ENCODE measurements at places on chromosomes 7 and 10.

DNA sequence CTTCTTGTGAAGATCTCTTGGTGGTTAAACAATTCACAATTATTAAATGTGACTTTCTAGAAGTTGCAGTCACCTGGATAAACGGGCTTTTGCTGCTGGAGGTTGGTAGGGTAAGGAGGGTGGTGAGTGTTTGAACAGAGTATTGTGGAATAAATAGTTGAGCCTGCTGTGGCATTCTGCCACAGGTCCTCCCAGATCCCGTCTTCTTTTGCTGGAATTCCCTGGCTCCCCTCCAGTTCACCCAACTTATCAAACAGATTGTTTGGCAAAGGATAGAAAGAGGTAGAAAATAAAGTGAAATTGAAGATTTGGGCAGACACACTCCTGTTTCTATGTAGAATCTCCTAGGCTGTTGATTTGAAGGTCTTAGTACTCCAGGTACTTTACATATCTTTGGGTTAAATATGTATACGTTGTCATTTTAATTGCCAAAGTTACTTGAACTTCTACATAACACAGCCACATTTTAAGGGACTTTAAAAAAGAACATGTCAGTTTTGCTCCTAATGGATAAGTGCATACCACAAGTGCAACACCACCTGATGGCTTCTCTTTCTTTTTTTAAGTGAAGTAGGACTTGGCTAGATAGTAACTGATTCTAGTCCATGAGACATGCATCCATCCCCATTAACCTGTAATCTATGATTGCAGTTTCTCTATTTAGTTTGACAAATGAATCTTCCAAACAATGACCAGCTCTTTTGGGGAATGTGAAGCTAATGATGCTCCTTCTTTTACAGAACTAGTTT is 83.0 kb downstream of the ARL4A start:
- no peak for DNase-seq

DNA sequence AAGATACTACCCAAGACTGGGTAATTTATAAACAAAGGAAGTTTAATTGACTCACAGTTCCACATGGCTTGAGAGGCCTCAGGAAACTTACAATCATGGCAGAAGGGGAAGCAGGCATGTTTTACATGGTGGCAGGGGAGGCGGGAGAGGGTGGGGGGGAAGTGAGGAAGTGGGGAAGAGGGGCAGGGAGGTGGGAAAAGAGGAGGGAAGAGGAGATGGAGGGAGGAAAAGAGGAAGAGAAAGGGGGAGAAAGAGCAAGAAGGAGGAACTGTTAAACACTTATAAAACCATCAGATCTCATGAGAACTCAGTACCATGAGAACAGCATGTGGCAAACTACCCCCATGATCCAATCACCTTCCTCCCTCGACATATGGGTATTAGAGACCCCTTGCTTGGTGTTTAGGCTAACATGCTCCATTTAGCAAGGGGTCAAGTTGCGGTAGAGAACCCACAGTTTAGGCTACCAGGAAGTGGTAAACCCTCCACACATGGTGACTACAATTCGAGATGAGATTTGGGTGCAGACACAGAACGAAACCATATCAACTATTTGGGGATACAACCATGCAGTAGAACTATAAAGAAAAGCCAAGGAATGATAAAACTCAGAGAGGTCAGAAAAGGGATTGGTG is 3.5 kb upstream of the LMBR1 start:
- DNase-seq = no peak

GRCh38 chr10:79208251-79208983 is 138.9 kb upstream of the PPIF start:
- DNase-seq = no peak

- no peak for DNase-seq
These were observed 38.0 kb downstream of the USP6NL start for GRCh38 chr10:11573497-11573896.

DNA sequence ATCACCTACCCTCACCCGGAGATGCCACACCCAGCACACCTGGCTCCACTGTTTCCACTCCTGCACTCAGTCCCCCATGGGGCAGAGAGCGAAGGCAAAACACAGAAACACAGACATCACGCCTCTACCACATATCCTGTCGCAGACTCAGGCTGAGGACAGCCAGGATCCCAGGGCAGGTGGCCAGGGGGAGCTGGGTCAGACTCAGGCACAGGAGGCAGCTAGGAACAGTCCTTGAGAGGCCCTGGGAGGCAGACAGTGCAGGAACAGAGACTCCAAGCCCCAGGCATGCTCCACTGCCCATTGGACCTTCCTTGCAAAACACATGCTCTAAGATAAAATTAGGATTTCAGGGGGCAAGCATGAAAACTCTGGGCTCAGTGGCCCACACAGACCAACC is 154.4 kb upstream of the C7orf33 start:
- DNase-seq = no peak

DNA sequence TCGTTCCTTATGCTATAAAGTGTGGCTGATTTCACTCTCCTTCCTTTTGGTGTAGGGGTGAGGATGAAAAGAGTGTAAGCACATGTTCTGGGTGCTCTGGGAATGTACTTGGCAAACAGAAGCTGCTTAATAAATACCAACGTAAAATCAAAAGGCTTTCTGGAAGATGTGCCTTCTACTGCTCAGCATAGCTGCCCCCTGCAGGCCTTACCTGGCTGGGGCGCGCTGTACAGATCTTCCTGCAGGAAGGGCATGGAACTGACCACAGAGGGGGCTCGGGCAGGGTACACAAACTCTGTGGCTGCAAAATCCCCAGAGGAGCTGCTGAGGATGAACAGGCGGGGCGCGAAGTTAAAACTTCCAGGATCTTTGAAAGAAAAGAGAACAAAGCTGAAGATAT is 169.4 kb downstream of the SVIL start:
- no peak for DNase-seq

- no peak for DNase-seq
These were observed 44.0 kb upstream of the VDAC2 start for GRCh38 chr10:75166623-75166972.

- DNase-seq = no peak
These were observed 195.0 kb upstream of the PLXNA4 start for GRCh38 chr7:132771301-132771730.

DNA sequence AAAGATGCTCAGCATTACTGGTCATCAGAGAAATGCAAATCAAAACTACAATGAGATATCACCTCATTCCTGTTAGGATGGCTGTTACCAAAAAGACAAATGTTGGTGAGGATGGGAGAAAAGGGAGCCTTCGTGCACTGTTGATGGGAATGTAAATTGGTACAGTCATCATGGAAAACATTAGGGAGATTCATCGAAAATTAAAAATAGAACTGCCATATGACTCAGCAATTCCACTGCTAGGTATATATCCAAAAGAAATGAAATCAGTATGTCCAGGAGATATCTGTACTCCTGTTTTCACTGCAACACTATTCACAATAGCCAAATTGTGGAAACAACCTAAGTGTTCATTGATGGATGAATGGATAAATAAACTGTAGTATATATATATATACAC is 228.1 kb downstream of the ACTR3B start:
- DNase-seq = no peak

- DNase-seq = no peak
These were observed 17.5 kb upstream of the KIF20B start for GRCh38 chr10:89683883-89684282.

DNA sequence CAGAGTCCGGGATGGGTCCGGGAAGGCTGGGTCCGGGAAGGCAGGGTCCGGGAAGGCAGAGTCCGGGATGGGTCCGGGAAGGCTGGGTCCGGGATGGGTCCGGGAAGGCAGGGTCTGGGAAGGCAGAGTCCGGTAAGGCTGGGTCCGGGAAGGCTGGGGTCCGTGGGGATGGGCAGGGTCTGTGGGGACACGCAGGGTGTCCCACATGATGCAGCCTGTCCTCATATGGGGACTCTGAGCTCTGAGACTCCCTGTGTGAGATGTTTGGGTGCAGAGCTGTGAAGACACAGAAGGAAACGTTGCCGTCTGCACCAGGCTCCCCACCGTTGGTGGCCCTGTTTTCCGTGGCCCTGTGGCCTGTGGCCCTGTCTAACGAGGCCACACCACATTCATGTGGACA is 45.7 kb upstream of the ADGRA1 start:
- no peak for DNase-seq

- DNase-seq = peak; percentile 6
These were observed 120.2 kb upstream of the CTTNBP2 start for GRCh38 chr7:117993377-117994003.

DNA sequence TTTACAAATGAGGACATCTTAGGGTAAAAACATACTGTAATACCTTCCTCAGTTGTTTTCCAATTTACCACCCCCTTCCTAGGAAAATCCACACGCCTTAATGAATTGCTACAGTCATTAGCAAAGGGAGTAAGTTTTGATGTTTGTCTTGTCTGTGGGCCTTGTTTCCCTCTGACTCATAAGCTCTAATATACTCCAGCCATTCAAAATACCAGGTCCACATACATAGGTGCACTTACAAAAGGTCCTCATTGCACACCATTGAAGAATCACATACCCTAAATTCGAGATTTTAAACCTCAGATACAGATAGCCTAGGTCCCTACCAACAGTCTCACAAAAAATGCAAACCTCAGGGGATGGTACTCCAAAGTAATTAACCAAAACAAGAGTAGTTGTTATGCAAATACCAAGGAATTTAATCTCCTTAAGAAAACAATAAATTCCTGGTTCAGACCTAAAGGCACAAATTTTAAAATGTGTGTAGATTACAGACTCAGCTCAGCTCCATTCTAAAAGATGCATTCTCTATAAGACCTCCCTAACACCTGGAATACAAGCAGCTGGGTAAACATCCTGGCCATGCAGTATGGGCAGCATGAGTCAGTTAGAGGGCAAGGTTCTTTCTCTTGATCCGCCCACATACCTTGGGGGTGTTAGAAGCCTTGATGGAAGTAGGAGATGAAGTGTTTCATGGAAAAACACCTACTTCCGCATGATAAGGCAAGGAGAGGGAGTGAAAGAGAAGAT is 3.0 kb upstream of the LIPK start:
- DNase-seq = peak; percentile 27

GRCh38 chr10:76306856-76307255 is 875.4 kb downstream of the LRMDA start:
- DNase-seq = no peak

- no peak for DNase-seq
These were observed 89.4 kb downstream of the INPP5A start for GRCh38 chr10:132626761-132627665.

DNA sequence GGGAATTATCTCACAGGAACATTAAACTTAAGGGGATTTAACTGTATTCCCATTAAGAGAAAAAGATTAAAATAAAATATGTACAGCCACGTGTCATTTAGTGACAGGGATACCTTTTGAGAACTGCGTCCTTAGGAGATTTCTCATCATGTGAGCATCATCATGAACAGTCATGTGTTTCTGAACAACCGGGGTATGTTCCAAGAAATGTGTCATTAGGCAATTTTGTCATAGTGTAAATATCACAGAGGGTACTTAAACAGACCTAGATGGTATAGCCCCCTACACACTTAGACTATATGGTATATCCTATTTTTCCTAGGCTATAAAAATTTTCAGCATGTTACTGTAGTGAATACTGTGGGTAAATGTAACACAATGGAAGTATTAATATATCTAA is 840.3 kb downstream of the CNTNAP2 start:
- DNase-seq = no peak

GRCh38 chr7:117775801-117776200 is 97.4 kb downstream of the CTTNBP2 start:
- DNase-seq = no peak

GRCh38 chr7:16028103-16028502 is 341.6 kb upstream of the MEOX2 start:
- peak; percentile 71 for DNase-seq

DNA sequence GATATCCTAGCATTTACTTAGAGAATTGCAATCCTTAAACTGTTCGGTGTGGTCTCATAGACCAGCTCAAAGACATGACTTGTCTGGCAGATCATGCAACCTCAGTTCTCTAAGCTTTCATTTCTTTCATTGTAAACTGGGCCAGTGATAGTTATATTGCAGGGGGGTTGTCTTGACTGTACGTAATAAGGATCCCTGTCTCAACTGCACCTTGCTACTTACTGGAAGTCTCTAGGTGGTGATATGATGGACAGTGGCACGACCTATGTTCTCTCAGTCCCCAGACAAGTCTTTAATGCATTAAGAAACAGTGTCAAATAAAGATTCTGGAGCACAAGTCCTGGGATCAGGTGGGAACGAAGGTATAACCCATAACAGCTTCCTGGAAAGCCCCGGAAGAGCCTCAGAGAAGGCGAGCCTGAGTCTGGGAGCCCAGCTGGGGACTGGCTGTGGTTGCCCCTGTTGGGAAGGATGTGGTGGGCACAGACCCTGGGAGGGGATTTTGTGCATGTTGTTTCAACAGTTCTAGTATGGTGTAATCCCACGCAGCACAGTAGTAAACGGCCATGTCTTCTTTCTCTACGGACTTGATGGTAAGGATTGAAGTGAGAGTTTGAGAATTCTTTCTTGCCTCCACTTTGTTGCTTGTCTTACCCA is 26.0 kb upstream of the TARP start:
- no peak for DNase-seq

GRCh38 chr10:58638388-58638787 is 125.7 kb downstream of the BICC1 start:
- DNase-seq = no peak

DNA sequence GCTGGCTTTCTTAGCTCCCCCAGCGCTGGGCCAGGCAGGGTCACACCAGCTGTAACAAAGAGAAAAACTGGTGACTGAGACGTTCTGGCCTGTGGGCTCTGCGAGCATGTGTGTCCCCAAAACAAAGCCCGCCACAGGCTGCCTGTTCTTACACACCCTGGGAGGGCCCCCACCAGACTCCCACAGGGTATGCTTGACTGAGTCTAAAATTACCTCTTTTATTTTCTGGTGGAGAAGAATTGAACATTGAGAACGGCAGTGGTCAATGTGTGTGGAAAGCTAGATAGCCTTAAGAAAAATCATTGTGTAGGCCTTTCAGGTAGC is 808 bp downstream of the C10orf71 start:
- DNase-seq = no peak

GRCh38 chr7:124177891-124178290 is 145.0 kb upstream of the TMEM229A start:
- no peak for DNase-seq

Data from HFF-Myc (cell line).